Neural progenitor cell (in vitro differentiated cells): ENCODE measurements at places on chromosomes 6 and 20.

- DNase-seq, result no peak
Measured at GRCh38 chr6:105005451-105005850, 48.5 kb downstream of the LIN28B start.

- DNase-seq, result no peak
Measured at GRCh38 chr6:32658268-32658897, 8.1 kb downstream of the HLA-DQB1 start.

DNA sequence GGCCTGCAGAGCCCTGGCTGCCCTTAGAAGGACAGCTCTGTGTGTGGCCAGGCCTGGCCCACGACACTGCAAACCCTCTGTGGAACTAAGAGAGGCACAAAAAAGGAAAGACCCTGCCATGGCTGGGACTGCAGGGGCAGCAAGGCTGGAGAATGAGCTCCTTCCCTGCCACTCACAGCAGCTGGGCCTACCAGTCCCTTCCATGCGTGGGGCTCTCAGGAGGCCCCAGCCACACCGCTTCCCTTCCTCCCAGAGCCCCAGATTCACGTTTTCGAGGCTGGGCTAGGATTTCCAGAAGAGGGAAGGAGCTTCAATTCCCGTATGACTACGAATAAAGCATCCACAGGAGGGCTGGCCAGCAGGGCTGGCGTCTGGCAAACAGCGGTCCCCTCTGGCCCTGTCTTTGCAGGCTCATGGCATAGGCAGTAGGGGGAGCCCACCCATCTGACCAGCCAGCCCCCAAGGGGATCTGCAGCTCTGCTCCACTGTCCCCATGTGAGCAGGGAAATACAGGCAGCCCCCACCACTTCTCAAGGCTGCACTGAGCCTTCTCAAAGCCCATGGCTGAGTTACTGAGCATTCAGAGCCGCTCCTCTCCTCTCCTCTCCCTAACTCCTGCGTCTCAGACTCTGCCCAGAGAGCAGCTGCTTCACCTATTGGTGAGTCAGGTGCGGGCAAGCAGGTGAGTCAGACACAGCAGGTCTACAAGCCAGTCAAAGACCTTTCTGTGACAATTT, 53.1 kb downstream of the NINL start:
- DNase-seq, result peak; percentile 82

- no peak for DNase-seq
Measured at GRCh38 chr6:24522228-24523176, 27.7 kb downstream of the ALDH5A1 start.

GRCh38 chr6:10951675-10952282, 64.9 kb downstream of the SYCP2L start:
- DNase-seq, result peak; percentile 47

- no peak for DNase-seq
Measured at GRCh38 chr6:125814481-125814880, 23.7 kb downstream of the NCOA7 start.

GRCh38 chr20:49276961-49277785, 684 bp downstream of the ZNFX1 start:
- DNase-seq, result peak; percentile 41
